Cerebellar nuclear complex (tissue), 1 donor: ENCODE measurements at places on chromosomes 7 and 10.

DNA sequence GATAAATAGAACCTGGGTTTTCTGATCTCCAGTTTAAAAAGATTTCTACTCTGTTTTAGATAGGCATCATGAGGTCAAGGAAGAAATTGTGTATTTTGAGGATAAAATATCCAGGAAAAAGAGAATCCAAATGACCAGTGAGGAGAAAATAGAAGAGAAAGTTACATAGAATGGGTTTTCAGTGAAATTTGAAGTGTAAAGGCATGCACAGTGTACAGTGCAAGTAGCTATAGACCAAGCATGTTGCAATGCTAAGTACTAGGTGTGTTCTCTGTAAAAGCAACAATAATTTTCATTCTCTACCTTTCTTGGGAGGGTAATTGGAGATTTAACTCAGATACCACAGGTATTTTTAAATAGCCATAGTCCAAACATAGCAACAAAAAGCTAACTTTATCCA is 22.6 kb downstream of the CDK1 start:
- no peak for DNase-seq

DNA sequence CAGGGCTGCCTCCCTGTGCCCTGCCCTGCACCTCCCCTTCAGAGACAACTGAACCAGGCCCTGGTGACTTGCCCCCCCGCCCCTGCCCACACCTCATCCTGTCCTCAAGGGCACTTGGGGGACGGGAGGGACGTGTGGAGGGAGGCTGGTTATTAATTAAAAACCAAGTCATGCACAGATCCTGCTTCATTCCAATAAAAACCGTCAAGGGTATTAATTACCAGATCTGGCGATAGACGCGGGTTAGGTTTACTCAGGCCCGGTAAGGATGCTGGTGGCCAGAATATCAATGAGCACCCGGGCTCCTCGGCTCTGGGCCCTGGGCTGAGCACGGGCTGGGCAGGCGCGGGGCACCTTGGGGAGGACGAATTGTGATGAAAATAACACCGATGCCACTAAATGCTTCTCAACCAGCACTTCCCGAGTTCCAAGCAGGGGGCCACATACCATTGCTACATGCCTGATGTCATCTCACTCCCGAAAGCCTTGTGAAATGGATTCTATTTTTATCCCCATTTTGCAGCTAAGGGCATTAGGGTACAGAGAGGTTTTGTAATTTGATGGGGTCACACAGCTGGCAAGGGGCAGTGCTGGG is 24.5 kb upstream of the GTF2IRD1 start:
- no peak for DNase-seq

GRCh38 chr10:71761105-71761511 is 12.2 kb downstream of the VSIR start:
- no peak for DNase-seq

- no peak for DNase-seq
Observed at GRCh38 chr7:122988333-122988732, 7.2 kb downstream of the TAS2R16 start.

- no peak for DNase-seq
Observed at GRCh38 chr7:149330914-149331567, 69.0 kb downstream of the ZNF783 start.

DNA sequence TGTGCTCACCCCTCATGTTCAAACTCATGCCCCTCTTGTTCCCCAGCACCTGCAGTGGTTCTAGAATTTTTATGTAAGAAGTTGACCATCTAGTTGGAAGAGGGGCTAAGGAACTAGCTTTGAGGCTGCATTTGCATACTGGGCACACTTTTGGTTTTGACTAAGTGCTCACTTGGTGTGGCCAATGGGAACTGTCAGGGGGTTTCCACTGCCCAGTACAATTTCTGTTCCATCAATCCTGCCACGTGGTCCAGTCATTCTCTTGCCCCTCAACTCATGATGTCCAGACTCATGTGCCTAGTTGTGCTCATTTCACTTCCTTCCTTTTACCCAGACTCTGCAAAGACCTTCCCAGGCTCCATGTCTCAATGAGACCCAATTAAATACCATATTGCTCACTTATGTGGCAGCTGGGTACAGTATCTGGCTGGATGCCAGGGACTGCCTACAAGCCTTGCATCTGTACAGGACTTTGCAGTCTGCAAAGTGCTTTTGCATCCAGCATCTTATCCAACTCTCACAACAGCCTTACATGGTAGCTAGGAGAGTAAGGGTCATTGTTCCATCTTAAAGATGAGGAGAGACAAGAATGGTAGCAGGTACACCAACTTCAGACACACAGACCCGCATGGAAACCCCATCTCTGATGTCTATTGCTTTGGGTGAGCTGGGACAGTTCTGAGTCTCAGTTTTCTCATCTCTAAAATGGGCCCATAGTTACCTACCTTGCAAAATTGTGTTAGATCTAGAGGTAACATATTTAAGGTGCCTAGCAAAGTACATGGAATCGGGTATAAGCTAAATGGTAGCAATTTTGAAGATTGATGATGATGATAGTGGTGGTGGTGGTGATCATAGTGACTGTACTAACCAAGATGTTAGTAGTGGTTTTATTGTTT is 30.1 kb upstream of the KCNMA1 start:
- DNase-seq = no peak

DNA sequence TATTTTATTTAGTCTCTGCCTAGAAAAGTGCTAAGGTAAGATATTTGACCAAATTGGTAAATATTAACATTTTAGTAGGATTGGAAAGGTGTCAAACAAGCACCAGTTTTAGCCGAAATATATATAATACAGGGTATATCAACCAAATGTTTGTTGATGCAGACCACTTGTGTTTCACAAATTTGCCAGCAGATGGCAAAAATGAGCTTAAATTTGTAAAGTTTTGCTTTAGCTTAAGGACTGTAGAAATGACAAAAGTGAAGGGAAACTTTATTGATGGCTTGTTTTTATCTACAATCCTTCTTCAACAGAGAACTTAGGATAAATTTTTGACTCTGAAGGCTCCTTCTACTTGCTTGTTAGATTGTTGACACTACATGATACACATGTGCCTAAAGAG is 4.8 kb upstream of the POLR1F start:
- DNase-seq = no peak

GRCh38 chr10:92849234-92849525 is 860 bp downstream of the EXOC6 start:
- DNase-seq = no peak

- no peak for DNase-seq
Observed at GRCh38 chr7:22871661-22872060, 49.0 kb upstream of the TOMM7 start.

DNA sequence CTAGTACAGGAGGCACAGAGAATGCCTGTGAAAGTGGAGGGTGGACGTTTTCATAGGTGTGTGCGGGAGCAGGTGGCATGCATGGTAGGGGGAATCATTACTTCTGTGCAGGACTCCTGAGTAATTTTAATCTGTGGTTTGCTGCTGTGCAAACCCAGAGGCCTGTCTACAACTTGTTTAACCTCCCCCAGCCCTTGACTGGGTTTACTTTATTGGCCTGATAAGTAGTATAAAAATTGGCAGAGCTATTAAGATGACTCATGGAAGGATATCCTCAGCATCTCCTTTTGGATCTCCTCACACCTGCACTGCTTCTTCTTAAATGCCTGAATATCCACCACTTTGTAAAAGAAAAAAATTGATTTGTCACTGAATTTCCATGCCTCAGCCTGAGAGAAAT is 104.8 kb downstream of the AUTS2 start:
- DNase-seq = no peak

DNA sequence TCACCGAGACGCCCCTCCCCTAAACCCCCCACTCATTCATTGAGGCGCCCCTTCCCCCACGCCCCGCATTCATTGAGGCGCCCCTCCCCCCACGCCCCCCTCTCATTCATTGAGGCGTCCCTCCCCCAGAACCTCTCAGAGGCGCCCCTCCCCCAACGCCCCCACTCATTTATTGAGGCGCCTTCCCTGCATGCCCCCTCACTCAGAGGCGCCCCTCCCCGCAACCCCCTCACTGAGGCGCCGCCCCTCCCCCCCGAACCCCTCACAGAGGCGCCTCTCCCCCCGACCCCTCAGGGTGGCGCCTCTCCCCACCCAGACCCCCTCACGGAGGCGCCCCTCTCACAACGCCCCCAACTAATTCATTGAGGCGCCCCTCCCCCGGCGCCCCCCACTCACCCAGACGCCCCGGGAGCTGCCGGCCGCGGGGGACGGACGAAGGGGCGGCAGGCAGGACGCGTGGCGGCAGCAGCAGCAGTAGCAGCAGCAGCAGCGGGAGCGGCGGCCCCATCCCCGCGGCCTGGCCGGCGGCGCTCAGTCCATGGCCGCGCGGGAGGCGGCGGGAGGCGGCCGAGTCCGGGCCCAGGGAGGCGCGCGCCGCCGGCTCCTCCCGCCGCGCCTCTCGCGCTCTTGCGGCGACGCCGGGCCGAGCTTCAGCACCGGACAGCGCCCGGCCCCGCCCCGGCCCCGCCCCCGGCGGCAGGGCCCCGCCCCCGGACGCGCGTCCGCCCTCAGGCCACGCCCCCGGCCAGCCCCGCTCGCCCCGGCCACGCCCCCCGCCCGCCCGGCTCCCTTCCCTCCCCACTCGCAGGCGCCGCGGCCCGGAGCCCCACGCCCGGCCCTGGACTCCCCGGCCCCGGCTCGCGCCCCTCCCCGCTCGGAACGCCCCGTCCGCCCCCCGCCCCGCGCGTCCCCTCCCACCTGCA is at the start of gene PTPRN2:
Gene PTPRN2, minus strand, starts transcription at position 662 of the 923 bp plus-strand sequence.
- DNase-seq = no peak

DNA sequence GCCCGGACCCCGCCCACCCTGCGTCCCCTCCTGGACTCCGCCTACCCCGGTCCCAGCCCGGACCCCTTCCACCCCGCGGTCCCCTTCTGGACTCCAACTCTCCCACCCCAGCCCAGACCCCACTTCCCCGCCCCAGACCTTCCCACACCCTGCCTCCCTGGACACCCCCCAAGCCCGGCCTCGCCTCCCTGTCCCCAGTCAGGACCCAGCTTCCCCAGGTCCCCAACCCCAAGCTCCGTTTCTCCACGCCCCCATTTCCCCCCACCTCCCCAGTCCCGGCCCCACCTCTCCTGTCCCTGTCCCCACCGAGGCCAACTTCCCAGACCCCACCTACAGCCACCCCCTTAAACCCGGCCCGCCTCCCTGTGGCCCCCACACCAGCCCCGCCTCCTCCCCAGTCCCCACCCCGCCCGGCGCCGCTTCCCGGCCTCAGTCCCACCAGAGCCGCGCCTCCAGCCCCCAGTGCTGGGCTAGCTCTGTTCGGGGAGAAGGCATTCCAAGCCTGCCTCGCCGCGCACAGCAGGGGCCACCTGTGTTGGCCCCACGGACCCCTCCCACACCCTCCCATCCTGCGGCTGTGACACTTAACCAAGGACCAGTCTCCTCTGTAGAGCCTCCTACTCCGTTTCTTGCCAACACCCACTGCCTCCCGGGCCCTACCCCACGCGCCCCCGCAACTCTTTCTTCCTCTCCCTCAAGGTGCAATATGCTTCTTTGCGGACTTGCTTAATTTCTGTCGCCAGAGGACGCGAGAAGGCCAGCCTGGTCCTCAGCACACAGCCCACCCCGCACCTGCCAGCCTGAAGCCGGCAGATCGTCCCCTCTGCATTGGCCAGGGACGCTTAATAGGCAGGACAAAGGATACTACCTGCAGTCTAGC is 736 bp upstream of the ITIH5 start:
- no peak for DNase-seq

- DNase-seq = no peak
Observed at GRCh38 chr10:84156768-84157167, 16.8 kb upstream of the GPR15LG start.

DNA sequence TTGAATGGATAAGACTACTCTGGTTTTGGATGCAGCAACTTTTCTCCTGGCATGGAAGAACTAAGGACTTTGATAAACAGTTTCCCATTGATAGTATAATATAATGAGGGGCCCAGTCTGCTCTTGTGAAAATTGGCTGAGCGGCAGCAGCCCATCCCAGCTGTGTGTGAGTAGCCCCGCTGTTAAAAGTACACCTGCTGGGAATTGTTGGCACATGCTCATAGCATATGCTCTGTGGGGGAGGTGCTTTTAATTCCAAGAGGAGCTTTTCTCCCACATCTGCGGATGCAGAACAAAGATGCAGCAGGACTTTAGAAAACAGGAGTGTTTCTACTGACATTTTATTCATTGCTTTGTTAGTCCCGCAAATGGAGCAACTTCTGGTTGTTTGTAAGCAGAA is 19.0 kb downstream of the SRI start:
- no peak for DNase-seq

DNA sequence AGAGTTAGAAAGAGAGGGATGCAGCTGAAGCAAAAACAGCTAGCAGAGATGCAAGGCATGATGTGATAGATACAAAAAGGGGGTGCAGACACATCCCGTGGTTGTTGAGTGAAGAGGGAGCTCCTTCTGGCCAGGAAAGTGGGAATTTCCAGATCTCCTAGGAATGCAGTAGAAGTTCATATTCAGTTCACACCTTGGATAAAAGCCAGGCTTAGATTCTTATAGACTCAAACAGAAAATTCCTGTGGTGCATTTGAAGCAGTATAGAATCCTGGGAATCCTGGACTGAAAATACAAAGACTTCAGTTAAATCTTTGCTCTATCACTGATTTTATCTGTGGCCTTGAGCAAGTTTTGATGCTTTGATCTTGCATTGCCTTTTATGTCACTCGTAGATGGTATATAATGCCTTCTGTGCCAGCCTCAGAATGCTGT is 33.9 kb downstream of the SGPL1 start:
- no peak for DNase-seq

DNA sequence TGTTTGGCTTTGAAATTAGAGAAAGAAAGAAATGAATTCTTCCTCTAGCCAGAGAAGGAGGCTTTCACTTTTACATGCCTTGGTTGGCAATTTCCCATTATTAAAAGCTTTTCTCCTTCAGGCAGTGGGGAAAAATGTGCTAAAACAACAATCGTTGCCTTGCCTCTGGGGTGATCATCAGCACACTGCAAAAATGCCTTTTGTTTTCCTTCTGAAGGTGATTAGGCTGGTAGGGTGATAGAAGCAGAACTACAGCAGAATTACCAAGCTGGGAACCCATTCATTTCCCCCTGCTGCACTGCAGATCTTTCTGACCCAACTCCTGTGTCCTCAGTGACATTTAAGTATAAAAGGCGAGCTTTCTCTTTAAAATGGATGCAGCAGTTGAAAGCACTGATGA is 22.2 kb downstream of the ANK3 start:
- DNase-seq = no peak

DNA sequence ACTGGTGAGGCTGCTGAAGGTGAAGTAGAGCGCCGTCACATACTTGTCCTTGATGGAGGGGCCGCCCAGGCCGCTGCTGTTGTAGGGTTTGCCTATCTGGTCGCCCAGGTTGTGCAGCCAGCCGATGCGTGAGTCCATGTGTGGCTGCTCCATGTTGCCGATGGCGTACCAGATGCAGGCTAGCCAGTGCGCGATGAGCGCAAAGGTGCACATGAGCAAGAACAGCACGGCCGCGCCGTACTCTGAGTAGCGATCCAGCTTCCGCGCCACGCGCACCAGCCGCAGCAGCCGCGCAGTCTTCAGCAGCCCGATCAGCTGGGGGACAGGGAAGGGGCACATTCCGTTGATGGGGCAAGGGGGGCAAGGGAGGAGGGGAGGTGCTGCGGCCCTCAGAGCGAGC is 26.6 kb downstream of the KCNH2 start:
- no peak for DNase-seq
